ENCODE measurements at places on chromosomes 1 and 21. TPM values are rescaled to one million over a fixed set of nuclear protein-coding genes. Genes with fewer than 3 reads are reported as not detected.

The DAB1 gene
- total RNA-seq: not detected

The SH2D1B gene
- total RNA-seq: 0.21 TPM

The AUNIP gene
- total RNA-seq: 2.8 TPM

The TAS1R1 gene
- not detected for total RNA-seq

The KCNQ4 gene
- 0.48 TPM for total RNA-seq

The TCHH gene
- total RNA-seq: under 0.01 TPM

The NCF2 gene
- 52.6 TPM for total RNA-seq

The ZNF678 gene
- 3.8 TPM for total RNA-seq

The CRNN gene
- total RNA-seq: 0.85 TPM

The DNALI1 gene
- 0.21 TPM for total RNA-seq

The NCAM2 gene
- under 0.01 TPM for total RNA-seq

The DCDC2B gene
- under 0.01 TPM for total RNA-seq

The MANEAL gene
- total RNA-seq: 2.2 TPM

The RAB25 gene
- 69.4 TPM for total RNA-seq

The LCE2C gene
- total RNA-seq: not detected

The OR2L13 gene
- total RNA-seq: not detected

The SPRR2A gene
- 3.0 TPM for total RNA-seq

The KRTAP13-2 gene
- total RNA-seq: not detected

The TCHHL1 gene
- not detected for total RNA-seq

The S1PR1 gene
- 0.21 TPM for total RNA-seq

The ZFYVE9 gene
- 44.3 TPM for total RNA-seq

The RUNX3 gene
- total RNA-seq: 0.85 TPM

The TNFSF4 gene
- 0.24 TPM for total RNA-seq

The TRPM2 gene
- total RNA-seq: under 0.01 TPM

The CDC7 gene
- total RNA-seq: 0.72 TPM

The RAP1A gene
- total RNA-seq: 17.6 TPM

The GRIK1 gene
- not detected for total RNA-seq

The DENND4B gene
- 11.1 TPM for total RNA-seq

The SPATA45 gene
- not detected for total RNA-seq

The ASCL5 gene
- 0.21 TPM for total RNA-seq

The AIM2 gene
- total RNA-seq: not detected

The ZSWIM5 gene
- not detected for total RNA-seq

The GBP7 gene
- not detected for total RNA-seq

All from tracheal epithelial cell (primary cell).